NCI-H345 (cell line): ENCODE measurements at places on chromosomes 3 and 15.

- no peak for DNase-seq
These were observed 11.3 kb upstream of the THRB start for GRCh38 chr3:24505691-24506550.

DNA sequence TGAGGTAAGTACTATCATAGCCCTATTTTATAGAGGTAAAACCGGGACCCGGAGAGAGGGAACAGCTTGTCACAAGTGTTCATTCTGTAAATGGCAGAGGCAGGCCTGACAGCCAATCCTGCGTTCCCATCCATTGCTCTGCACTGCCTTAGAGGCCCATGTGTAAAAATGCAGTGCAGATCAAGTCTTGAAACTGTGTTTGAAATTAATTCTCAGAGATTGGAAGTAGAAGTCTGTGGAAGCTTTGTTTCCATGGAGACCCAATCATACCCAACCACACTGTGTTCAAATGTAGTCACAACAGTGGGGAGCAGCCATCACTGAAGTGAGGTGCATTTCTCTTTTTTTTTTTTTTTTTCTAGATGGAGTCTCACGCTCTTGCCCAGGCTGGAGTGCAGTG lies 13.1 kb upstream of the DNASE1L3 start:
- DNase-seq, result no peak

GRCh38 chr3:187922704-187923416 lies 177.6 kb upstream of the BCL6 start:
- DNase-seq, result no peak

GRCh38 chr3:131645638-131646037 lies 142.9 kb upstream of the MRPL3 start:
- DNase-seq, result no peak

- peak; percentile 58 for DNase-seq
These were observed at the start of gene MFGE8 for GRCh38 chr15:88913017-88913849. TSS of gene MFGE8 (minus strand) at chr15:88913379. CDS start at chr15:88913319, 60 bp downstream.

DNA sequence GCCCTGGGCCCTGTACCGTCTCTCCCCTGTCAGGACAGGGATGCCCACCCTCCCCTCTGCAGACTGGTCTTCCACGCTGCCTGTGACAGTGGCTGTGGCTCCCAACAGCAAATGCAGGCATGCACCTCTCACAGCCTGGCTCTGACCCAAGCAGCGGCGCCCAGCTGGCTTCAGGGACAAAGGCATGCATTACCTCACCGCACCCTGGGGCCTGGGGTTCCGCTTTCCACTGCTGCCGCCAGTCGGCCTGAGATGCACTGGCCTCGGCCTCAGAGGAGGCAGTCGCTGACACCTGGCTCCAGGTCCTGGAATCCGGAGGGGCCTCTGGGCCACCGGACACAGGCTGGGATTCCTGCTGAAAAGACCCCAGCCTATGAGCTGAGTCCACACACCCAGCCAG lies 70.3 kb downstream of the SCN5A start:
- peak; percentile 6 for DNase-seq

- DNase-seq, result no peak
These were observed 66.5 kb upstream of the TBL1XR1 start for GRCh38 chr3:177263615-177264368.

- no peak for DNase-seq
These were observed 57.9 kb downstream of the RPLP1 start for GRCh38 chr15:69510556-69510955.

GRCh38 chr15:86327230-86327865 lies 247.7 kb downstream of the AGBL1 start:
- DNase-seq, result no peak

- no peak for DNase-seq
These were observed 163.4 kb upstream of the AGTR1 start for GRCh38 chr3:148534089-148534988.

DNA sequence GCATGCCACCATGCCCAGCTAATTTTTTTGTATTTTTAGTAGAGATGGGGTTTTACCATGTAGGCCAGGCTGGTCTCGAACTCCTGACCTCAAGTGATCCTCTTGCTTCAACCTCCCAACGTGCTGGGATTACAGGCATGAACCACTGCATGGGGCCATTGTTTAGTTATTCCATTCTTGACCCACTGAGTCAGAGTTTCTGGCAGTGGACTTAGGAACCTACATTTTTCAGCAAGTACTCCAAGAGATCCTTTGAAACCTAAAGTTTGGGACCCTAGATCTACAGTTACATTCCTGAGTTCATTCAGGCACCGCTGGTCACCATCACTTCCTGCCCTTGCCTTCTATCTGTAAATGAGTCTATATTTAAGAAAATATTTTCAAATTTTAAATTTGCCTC lies 1.4 kb upstream of the TNFSF10 start:
- no peak for DNase-seq

DNA sequence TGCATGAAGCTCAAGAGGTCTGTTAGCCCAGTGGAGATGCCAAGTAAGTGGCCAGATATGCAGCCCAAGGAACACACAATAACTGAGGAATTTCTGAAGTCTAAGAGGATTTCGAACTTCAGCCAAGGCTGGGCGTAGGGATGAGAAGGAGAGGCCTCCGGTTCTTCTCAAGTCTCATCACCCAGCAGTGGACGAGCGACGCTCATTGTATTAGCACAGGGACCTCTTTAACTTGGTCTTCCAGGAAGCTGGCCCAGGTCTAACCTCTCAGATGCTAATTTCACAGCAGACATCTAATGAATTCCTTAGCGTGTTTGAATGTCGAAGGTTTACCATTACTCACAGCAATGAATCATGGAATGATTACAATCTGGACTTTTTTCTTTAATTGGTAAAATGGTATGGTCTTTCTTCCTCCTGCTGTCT lies 85.0 kb downstream of the HES1 start:
- DNase-seq, result no peak

GRCh38 chr3:14768182-14768790 lies 50.5 kb upstream of the FGD5 start:
- no peak for DNase-seq

DNA sequence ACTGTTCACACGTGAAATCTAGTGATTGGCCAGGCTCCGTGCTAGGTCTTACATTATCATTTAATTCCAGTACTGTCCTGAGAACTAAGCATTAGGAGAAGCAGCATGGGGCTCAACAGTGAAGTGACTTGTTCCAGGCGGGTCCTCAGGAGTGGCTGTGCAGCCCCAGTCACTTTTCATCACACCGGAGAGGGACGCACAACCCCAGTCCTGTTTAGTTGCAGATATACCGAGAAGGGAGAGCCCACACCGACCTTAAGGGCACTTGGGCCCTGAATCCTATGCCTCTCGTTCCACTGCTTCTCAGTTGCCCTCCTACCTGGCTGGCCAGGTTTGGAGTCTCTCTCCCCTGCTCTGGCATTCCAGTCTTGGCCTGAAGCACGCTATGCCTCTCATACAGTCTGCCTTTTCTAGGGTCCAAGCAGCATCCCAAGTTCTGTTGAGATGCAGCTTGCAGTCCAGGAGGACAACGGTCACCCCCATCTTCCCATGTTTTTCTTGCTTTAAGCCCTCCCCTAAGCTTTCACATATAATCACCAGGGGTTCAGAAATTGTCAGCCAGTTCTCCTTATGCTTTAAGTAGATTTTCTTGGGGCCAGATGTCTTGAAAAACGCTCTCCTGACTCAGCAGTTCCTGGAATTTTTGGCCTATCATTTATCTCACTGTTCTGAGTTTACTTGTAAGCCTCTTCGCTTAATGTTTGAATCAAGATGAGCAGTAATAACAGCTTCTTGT lies 10.1 kb downstream of the FAM131A start:
- DNase-seq, result no peak

- no peak for DNase-seq
These were observed 203.5 kb upstream of the LINGO1 start for GRCh38 chr15:77836121-77836692.

GRCh38 chr3:69085833-69086722 lies 1.3 kb downstream of the ARL6IP5 start:
- DNase-seq, result peak; percentile 74

GRCh38 chr3:123871946-123872345 lies 12.2 kb downstream of the MYLK start:
- DNase-seq, result peak; percentile 87
